ENCODE measurements at places on chromosomes 11 and 22.

- DNase-seq, result no peak
Measured at GRCh38 chr11:117815262-117815803, 9.2 kb downstream of the FXYD2 start.

DNA sequence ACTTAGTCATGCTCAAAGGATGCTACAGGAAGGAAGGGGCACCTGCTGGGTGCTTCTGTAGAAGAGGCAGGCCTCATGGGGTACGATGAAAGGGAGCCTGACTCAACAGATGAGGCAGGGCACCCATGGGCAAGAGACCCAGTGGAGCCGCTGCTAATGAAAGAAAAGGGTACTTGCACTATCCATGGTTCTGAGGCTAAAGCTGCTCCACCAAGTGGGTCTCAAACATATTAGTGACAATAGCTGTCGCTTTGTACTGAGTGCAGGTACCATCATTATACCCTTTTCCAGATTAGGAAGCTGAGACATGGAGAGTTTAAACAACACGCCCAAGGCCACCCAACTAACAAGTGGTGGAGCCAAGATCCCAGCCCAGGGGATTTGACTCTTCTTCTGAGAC lies 127.5 kb upstream of the SERPIND1 start:
- no peak for DNase-seq

- no peak for DNase-seq
Measured at GRCh38 chr11:2186669-2187279, 15.2 kb upstream of the TH start.

GRCh38 chr11:6601041-6601461 lies 2.4 kb downstream of the RRP8 start:
- DNase-seq, result no peak

GRCh38 chr11:86672007-86672621 lies at the start of gene ME3:
Gene ME3 (minus strand): TSS chr11:86672616.
- peak; percentile 53 for DNase-seq

GRCh38 chr11:29629286-29629685 lies 387.5 kb downstream of the KCNA4 start:
- no peak for DNase-seq

GRCh38 chr22:46824344-46824909 lies 62.0 kb downstream of the TBC1D22A start:
- no peak for DNase-seq

GRCh38 chr22:32721328-32722180 lies 80.0 kb upstream of the TIMP3 start:
- DNase-seq, result no peak

DNA sequence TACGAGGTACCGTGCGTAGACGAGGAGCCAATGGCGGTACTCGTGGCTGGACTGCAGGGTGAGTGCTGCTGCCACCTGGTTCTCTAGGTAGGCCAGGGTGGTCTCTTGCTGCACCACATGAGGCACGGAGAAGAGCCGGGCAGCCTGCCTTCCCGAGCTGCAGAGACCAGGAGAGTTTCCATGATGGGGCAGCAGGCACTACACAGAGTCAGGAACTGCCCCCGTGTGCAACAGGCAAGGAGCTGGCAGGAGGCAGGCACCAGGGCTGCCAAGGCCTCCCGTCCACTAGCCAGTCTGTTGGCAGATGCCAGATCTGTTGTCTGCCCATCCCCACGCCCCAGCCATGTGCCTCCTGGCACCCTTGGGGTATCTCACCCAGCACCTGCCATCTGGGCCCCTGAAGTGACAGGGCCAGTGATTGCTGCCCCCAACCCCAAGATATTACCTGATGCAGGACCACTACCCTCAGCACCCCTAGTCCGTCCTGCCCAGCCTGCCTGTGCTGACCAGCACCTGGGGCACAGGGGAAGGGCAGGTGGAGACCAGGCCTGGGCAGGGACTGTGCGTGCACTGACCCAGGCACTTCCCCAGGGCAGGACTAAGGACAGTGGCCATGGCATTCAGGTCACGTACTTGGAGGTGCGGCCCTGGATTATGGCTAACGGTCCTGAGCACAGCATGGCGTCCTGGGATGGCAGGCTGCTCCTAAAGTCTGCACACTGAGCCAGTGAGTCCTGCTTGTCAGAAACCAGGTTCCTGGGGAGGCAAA lies 62.0 kb upstream of the CLTCL1 start:
- DNase-seq, result no peak

DNA sequence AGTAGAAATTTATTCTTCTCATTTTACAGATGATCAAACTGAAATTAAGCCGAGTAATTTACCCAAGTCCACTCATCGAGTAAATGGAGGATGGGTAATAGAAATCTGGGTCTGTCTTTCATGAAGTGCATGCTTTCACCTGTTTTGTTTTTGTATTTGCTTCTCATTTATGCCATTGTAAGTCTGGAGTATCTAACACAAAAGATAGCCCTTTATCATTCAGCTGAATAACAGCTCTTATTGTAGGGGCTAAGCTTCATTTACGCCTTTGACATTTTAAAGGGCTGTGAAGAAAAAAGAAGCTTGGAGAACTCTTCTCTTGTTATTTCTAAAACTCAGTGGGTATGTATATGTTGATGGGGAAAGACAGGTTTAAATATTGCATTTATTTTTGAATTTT lies 1196.2 kb upstream of the TENM4 start:
- DNase-seq, result no peak

DNA sequence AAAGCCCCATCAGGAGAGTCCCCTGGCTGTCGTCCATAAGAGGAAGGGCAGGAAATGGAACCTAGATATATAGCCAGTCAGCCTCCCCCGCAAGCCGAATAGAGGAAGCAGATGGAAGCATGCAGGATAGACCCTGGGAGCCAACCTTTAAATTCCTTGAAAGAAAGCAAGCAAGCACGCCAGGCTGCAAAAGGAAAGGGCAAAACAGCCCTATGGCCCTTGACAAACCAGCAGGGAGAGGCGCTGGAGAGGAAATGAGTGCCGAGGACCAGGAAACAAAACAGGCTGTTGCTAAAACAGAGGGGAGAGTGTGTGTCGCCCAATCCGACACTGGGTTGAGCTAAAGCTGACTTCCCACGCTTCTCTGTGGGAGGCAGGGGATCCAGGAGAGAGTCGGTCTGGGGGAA lies 203.5 kb upstream of the MTNR1B start:
- peak; percentile 72 for DNase-seq

GRCh38 chr11:36023922-36024321 lies 80.1 kb downstream of the LDLRAD3 start:
- no peak for DNase-seq

- DNase-seq, result no peak
Measured at GRCh38 chr11:90722552-90723190, 499.8 kb upstream of the CHORDC1 start.

- DNase-seq, result no peak
Measured at GRCh38 chr22:30940685-30941362, 27.8 kb downstream of the MORC2 start.

DNA sequence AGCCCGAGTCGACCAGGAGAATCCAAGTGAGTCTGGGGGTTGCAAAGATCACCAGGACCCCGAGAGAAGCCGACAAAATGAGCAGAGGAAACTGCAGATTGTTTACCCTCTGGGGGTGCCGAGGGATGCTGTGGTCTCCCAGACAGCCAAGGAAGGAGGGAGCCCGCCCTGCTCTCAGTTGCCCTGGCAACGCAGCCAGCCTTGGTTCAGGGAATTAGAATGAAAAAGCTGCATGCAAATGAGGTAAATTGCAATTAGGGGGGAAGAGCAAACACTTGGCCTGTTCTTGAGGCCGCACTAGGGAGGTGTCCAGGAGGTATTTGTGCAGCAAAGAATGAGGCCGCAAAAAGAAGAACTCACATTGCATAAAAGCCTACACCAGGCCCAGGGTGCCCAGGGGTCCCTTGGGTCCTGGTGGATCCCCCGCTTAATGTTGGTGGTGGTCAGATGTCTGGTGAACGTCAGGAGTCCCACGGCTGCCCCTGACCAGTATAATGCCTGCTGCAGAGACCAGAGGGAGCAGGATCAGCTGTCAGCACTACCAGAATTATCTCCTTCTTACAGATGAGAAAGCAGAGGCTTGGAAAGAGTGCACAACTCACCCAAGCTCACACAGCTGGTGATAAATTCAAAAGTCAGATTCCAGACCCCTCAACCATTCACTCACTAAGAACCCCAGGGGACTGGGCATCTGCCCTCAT lies 40.3 kb upstream of the ATXN10 start:
- DNase-seq, result no peak

GRCh38 chr22:19497245-19497644 lies 17.5 kb downstream of the CDC45 start:
- no peak for DNase-seq

DNA sequence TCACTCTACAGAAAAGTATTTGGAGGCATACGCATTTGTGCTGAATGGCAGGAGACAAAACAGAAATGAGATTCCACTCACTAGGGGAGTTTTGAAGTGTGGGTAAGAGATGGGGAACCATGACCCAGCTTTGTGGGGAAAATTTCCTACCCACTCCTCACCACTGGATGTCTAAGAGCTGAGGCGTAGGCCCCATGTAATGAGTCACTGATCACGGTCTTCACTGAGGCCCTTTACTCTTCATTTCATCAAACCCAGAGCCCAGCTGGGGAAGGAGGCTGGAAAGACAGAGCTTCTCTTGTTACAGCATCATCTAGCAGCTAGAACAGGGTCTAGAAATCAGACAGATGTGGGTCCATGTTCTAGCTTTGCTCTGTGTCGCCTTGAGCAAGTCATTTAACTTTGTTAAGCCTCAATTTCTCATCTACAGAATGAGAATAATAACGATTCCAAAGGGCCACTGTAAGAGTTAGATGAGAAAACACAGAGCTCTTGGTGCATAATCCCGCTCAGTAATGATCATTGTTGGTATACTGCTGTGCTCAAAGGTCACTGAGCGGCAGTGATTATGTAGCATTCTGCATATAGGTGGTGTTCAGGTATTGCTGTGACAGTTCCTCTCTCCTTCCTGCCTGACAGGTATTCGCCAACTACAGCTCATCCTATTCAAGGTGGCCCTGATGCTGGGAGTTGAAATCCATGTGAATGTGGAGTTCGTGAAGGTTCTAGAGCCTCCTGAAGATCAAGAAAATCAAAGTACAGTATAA lies 97.2 kb downstream of the MICAL2 start:
- no peak for DNase-seq

- peak; percentile 21 for DNase-seq
Measured at GRCh38 chr11:26649884-26650283, 72.0 kb downstream of the SLC5A12 start.

DNA sequence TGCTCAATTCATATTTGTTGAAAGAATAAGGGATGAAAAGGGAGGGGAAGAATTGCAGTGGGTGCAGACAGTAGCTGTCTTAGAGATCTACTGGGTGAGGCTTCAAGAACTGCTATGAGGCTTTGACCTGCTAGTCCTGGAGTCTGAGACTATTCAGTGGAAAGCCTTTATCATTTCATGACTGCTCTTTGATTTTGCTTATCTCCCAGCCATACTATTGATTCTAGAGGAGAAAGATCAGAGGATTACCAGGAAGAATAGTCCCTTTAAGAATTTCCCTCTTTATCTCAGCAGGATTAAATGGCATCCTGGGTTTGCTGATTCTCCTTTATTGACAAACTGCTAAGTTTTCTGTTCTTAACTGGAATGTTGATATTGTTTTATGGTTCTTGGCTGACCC lies 107.5 kb upstream of the SORL1-AS1 start:
- no peak for DNase-seq

GRCh38 chr11:65479184-65480145 lies 19.4 kb upstream of the MALAT1 start:
- DNase-seq, result no peak

DNA sequence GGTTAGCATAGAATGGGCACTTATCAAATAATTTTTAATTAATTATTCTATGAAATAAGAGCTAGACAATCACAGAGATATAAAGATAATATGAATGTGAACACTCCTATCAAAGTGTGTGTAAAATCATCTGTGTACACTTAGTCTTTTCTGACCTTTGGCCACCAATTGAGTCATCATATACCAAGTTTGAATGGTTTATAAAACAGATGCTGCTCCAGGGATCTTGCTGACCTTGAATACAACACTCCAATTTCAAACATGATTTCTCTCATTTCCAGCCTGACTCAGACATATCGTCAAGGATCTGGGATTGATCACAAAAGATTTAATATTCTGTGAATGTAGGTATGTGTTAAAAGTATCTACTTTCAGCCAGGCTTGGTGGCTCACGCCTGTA lies 2.9 kb upstream of the OR51V1 start:
- no peak for DNase-seq

- DNase-seq, result no peak
Measured at GRCh38 chr11:41659985-41660384, 200.5 kb upstream of the LRRC4C start.

GRCh38 chr22:35418088-35418487 lies 18.1 kb downstream of the MCM5 start:
- no peak for DNase-seq

DNA sequence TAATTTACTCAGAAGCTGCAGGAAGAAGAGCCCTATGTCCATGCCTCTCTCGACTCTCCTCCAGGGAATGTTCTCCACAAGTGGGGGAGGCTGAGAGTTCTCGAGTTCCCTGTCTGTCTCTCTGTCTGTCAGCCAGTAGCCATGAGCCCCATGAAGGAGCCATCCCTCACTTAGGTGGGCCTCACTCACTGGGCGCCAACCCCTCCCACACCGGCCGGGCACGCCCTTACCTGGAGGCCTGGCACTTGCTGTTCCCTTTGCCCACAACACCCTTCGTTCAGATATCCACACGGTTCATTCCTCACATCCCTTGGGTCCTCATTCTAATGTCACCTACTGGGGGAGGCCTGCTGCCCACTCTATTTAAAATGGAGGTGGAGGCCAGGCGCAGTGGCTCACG lies 14.2 kb upstream of the IL10RA start:
- no peak for DNase-seq

DNA sequence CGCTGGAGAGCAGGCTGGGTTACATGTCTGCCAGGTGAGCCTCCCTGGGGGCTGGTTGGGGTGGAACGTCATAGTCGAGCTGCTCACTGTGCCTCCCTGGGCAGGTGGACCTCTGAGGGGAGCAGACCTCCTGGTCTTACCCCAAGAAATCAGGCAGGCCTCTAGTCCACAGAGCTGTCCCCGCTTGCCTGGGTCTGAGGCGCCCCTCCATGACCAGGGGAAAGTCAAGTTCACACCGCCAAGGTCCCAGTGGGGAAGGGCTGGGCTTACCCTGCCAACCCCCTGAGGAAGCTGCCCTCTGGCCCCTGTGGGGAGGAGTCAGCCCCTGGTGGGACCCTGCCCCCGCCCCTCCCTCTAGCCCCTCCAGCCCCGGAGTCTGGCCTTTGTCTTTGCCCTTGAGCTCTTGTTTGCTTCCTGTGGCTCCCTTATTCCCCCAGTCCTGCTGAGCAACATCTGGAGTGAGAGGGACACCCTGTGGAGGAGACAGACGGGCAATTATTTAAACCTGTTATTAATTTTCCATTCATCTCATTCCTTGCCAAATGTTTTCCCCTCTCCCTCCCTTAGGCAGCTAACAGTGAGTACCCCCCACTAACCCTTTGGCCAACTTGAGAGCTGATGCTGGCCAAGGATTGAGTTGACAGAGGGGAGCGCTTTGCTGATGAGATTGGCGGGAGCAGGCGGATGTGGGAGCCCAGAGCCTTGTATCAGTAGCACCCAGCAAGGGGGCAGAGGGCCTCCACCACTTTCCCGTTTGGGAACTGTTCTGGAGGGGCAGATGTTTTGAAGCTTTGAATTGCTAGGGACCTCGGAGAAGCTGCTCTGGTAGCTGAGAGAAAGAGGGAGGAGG lies 83.4 kb downstream of the CEP164 start:
- DNase-seq, result no peak

Measured in left renal cortex interstitium (tissue), 4 donors.